GM10248 (cell line): ENCODE measurements at places on chromosomes 6 and 20.

DNA sequence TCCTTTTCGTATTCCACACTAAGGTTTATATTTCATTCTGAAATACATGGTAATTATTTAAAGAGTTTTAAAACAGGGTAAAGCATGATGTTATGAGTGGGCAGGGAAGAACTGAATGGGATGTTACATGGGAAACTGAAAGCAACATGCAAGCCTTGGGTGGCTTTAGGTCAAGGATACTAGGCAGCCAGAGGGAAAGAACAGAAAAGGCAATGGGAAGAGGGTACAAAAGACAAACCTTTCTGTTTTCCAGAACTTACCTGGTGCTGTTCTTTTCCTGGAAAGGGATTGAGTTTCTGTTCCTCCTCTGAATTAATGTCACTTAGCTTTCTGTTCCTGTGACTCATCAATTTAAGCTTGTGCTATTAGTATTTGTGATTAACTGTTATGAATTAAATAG, 71.2 kb upstream of the SMIM8 start:
- no peak for DNase-seq

DNA sequence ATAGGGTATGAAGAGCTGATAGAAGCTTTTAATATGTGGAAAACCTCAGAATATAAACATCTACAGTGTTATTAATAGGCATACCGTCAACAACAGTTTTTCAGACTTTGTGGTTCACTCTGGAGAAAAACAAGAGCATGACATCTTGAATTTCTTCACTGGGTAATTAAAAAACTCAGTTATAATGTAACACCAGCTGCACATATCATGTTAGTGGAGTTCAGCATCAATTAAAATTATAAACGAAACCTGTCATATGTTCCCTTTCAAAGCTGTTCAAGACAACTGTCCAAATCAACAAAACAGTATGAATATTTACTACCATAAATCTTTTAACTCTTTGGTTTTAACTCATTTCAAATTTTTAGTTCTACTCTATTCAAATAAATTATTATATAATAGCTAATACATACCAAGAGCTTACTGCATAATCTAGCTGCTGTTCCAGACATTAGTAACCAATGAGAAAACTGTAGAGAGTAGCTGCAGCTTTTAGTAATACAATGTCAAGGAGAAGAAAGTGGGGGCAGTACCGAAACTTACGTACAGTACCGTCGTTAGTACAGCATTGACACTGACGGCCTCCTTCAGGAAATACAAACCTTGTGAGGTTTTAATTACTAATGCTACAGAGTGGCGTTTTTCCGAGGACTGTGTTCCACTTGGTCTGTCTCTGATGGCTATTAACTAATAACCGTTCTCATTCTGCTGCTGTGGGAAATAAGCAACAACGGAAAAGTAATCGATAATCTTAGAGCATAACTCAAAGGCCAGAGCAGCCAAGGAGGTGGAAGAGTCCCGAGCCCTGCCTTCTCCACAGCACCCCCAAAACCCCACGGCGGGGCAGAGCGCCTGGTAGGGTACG, 532 bp upstream of the PM20D2 start:
- DNase-seq = peak; percentile 75

DNA sequence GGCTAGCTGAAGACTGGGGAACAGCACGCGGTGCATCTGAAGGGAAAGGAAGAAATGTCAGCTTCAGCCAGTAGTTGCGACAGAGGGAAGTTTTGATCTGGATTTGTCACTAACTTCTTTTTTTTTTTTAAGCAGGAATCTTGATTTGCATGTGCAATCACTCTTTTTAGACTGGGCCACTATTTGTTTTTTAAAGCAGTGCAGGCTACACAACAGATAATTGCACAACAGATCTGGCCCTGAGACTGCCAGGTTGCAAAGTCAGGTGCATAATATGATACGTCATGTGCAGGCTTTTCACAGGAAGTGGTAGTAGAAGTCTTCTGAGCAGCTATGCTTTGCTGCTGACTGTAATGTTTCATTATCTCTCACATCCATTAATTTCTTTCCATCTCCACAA, 13.5 kb downstream of the PFDN4 start:
- no peak for DNase-seq

DNA sequence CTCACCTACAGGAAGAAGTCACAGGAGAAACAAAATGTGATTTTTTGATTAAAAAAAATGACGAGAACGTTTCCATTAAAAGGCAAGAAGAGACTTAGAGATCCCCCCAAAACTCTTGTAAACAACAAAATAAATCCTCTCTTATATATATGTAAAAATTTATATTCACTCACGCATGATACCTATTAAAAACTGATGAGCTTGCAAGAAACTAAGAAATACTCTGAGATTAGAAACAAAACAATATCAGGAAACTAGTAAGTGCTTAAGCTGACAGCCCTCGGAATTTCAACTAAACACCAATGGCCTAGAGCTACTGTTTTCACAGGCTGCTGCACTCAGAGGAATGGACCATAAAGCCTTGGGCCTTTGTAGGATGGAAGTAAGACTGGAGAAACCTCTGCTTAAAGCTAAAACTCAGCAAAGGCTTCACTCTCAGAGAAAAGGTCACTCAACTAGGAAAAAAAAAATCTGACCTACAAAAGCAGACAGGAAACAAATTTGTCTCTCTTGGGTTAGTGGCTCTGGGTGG, 63.0 kb downstream of the MAP3K7 start:
- DNase-seq = no peak

DNA sequence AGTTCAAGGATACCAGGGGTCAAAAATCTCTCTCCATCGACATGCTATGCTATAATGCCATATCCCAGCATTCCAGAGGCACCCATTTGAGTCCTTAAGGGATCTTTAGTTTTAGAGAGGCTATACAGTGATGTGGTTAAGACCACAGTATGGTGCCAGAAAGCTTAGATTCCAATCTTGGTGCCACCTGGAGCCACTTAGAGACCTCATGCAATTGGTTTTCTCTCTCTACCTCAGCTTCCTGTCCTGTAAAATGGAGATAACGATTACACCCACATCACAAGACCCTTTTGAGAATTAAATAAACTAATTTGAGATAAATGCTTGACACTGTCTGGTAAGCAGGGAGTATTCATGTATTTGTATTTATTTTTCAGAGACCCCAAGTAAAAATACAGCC, 39.0 kb downstream of the PLAGL1 start:
- no peak for DNase-seq

DNA sequence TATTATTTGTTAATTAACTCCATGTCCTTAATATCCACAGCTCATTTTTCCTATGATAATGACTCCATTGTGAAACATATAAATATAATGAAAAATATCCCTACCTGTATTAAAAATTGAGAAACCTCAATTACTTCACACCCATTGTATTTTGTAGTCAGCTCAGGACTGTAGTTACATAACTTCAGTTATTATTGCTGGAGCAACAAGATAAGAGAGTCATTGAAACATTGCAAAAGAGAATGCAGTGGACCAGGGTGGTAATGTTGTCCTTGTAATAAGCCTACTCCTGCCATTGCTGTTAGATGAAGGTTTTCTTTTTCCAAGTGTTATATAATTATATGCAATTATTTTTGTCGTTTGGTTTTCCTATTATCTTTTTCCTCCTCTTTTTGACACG, 184.4 kb downstream of the PRL start:
- DNase-seq = no peak

DNA sequence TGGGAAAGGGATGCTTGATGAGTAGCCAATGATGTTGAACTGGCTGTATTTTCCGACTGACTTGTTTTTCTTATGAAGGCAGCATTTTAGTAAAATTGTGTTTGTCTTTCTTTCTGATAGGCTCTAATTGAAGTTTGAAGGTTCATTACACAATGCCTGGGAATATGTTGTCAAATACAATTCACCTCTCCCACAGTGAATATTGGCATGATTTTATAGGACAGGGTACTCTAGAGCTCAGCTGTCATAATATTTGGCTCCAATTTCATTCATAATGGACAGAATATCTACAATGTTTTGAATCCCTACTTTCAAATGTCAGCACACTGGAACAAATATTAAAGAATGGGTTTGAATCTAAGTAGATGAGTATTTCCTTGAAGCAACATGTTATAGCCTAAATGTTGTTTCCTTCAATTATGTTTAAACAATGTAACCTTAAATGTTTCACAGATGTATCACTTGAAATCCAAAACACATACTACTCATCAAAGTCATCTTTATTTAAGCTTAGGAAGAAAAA, 81.4 kb downstream of the LAMA2 start:
- DNase-seq = no peak

GRCh38 chr20:16061351-16061750, 511.9 kb downstream of the KIF16B start:
- DNase-seq = no peak

DNA sequence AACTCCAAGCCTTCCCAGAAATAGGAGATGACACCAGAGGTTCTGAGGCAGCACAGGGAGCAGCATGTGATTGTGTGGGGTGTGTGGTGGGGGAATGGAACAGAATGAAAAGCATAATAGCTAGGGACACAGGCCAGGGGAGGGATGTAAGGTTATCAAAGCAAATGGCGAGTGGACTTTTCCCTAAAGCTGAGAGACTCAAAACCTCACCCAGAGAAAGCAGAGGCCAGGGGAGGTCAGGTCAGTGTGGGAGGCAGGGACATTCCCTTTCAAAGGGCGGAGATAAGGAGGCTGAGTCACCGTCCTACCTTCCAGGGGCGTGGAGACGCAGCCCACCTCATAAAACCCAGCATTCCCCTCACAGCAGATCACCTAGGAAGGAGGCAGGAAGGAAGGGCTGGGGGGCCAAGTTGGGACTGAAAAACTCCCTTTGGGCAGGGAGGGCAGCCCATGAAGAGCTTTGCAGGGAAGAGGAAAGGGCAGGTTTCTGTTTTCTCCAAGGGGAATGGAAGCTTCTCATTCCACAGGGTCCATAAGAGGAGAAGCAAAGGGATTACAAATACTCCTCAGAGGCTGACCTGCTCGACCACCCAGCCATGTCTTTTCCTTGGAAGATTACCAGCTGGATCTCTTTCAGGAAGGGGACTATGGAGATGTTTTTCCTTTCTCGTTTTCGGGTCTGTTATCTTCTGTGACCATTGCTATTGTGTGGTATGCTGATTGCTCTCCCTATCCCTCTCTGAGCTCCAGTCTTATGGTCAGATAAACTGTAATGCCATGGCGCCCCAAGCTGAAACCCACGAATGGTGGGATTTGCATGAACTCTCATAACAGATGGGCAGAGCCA, 9.6 kb upstream of the LY6G5C start:
- DNase-seq = no peak

DNA sequence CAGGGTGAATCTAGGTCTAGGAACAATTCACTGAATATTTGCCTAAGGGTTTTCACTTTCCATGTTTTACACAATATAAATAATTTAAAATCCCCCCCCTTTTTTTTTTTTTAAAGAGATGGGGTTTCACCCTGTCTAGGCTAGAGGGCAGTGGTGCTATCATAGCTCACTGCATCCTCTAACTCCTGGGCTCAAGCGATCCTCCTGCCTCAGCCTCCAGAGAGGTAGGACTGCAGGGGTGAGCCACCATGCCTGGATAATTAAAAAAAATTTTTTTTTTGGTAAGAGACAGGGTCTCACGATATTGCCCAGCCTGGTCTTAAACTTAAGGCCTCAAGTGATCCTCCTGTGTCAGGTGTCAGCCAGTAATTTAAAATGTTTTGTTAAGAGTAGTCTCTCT, 17.8 kb downstream of the QKI start:
- no peak for DNase-seq

DNA sequence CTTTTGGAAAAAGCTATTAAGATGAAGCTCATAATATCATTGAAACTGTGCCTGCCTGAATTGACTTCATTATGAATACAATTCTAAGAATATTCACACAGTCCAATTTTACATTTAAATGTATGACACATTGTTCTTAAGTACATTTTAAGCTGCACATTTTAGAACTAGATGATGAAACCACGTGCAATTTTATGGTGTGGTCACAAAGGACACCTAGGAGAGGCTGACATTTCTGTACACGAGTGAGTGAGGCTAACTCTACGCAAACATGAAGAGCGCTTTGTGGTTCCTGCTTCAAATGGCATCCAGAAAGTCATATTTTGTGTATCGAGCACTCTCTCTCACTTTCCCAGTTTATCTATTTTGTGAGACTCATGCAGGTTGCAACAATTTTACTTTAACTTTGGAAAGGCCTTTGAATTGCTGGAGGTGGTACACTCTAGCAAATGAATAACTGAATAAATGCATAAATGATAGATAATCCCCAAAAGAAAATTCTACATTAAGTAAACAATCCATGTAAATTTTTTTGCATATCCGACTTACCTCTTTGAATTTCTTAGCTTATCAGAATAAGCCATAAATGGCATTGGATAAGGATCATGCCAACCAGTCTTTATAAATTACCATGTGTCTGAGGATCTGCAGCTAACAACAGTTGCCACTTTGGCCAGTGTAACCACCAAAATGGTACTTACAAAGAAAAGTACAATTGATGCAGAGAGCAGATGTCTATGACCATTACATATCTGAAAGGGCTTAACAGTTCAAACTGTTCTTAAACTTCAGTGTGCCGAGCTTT, 97.3 kb downstream of the NRSN1 start:
- DNase-seq = no peak

GRCh38 chr6:52846002-52846401, 5.4 kb upstream of the GSTA5 start:
- no peak for DNase-seq

DNA sequence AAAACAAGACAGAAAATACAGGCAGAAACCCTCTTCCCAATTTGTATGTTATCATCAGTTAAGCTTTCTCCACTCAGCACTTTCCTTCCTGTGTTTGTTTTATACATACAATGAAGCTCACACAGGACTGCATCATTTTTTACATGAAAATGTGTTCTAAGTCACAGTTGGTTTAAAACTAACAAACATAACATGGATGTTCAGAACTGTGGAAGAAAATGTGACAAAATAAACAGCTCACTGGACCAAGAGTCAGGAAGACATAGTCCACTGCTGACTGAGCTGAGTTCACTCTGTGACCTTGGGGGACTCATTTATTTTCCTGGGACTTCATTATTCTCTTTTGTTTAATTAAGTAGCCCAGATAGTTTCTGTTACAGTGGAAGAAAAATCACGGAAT, 331.5 kb downstream of the SYNE1 start:
- DNase-seq = no peak

GRCh38 chr6:130937942-130938604, 110.9 kb downstream of the SMLR1 start:
- DNase-seq = no peak

DNA sequence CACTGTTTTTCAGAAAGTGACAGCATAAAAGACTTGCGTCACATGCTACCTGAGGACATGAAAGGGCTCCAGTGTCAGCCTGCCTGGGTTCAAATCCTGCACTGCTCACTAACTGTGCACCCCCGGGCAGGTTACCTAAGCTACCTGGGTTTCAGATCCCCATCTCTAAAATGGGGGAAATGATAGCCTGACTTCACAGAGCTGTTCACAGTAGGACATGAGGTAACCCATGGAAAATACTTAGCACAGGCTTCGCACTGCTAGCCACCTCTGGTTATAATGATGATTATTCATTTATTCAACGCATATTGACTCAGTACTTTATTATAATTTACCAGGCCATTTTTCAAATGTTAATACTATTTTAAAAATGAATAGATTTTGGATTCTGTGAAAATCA, 23.0 kb downstream of the TBC1D7 start:
- DNase-seq = no peak

DNA sequence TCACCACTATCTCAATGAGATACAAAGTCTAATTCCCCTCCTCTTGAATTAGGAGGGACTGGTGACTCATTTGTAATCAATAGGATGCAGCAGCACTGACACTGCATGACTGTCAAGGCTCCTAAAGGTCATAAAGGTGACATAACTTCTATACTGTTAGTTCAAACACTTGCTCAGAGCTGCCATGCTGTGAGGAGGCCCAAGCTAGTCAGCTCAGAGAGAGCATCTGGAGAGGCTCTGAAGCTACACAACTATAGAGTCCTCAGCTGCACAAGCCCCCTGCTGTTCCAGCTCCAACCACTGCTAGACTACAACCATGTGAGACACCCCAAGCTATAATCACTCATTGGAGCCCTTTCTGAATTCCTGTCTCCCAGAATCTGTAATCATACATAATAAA, 17.0 kb upstream of the HEY2 start:
- DNase-seq = no peak
